Stimulated activated CD4-positive, alpha-beta T cell treated with anti-CD3 and anti-CD28 coated beads, TNF-alpha, amount 100 ng/mL, for 1 hour (primary cell): ENCODE measurements at places on chromosomes 16 and 17.

GRCh38 chr17:19673623-19674022 lies 25.1 kb downstream of the ALDH3A2 start:
- DNase-seq, result no peak

DNA sequence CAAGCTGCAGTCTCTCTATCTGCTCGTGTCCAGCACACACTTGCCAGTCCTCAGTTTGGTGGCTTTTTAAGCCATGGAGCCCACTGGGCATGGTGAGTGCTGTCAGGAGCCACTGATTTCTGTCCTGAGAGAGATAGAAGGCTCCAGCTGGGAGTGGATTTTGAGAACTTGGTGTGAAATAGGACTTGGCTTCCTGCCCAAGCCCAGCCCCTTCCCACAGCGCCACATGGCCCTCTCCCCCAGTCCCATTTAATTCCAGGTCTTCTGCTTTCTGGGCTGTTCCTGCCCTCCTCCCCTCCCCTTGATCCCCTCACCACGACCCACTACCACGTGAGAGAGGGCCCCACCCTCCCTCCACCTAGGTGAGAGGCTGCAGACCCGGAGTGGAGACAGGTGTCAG lies 14.4 kb upstream of the ABCC3 start:
- DNase-seq, result no peak

DNA sequence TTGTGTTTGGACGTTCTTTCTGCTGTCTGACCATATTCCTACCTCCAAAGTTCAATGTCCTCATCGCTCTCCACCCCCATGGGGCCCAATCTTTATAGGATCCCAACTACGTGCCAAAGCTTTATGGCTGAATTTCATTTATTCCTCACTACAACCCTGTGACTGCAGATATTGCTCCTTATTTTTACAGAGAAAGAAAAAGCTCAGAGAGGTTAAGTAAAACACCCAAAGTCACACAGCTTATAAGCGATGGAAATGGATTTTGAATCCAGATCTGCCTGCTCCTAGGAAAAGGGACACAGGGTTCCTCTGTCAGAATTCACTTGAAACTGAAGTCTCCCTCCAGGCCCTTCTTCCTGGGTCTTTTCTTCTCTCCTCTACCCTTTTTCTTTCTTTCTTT lies 9.3 kb downstream of the NGFR start:
- no peak for DNase-seq

DNA sequence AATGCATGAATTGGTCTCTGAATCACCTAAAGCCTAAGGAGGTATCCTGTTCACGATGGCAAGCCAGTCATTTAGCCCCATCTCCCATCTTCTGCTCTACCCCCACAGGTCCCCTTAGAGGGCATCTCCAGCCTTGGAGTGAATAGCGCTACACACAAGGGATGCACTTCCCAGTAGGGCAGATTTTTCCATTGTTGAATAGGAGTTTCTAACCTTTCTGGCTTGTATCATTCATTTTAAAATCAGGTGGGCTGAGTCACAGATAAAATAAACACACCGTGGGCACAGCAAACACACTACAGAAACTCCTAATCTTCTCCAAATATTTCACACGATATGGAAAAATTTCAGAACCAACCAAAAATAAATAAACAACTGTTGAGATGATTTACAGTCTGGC lies 201.2 kb upstream of the NOG start:
- no peak for DNase-seq

DNA sequence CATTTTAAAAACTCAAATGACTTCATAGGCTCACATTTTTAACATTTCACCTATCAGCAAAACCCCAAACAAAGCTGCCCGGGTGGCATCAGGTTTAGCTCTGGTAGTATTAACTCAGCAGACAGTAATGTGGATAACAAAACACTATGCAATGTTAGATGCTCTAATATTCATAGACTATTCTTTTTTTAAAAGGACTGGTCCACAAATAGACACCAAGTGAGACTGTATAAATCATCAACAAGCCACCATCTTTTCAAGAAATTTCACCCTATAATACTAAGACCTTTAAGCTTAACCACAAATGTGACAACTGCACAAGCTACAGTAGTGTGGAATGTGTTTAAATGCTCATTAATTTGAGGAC lies 20.2 kb downstream of the SNN start:
- no peak for DNase-seq

- no peak for DNase-seq
Observed at GRCh38 chr16:24822542-24822941, 23.2 kb upstream of the SLC5A11 start.

GRCh38 chr17:59418732-59419166 lies 87.3 kb downstream of the YPEL2 start:
- DNase-seq, result no peak

GRCh38 chr16:4322121-4323052 lies 6.5 kb downstream of the GLIS2 start:
- no peak for DNase-seq

DNA sequence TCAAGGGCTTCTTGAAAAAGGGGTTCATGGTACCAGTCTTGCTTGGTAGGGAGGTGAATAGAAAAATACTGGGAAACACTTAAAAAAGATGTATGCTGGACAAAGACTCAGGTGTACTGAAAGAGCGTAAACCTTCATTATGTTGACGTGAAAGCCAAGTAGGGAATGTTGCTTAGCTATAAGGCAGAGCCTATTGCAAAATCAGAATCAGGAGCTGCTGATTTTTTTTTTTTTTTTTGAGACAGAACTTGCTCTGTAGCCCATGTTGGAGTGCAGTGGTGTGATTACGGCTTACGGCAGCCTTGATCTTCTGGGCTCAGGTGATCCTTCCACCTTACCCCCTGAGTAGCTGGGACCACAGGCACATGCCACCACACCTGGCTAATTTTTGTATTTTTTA lies 3.9 kb downstream of the TMEM94 start:
- DNase-seq, result no peak

- DNase-seq, result no peak
Observed at GRCh38 chr16:66020046-66020445, 346.4 kb upstream of the CDH5 start.

- peak; percentile 84 for DNase-seq
Observed at GRCh38 chr17:63774141-63774968, at the start of gene DDX42. TSS of gene DDX42 (plus strand) at chr17:63774170. CDS start at chr17:63787050, 12,880 bp downstream.

DNA sequence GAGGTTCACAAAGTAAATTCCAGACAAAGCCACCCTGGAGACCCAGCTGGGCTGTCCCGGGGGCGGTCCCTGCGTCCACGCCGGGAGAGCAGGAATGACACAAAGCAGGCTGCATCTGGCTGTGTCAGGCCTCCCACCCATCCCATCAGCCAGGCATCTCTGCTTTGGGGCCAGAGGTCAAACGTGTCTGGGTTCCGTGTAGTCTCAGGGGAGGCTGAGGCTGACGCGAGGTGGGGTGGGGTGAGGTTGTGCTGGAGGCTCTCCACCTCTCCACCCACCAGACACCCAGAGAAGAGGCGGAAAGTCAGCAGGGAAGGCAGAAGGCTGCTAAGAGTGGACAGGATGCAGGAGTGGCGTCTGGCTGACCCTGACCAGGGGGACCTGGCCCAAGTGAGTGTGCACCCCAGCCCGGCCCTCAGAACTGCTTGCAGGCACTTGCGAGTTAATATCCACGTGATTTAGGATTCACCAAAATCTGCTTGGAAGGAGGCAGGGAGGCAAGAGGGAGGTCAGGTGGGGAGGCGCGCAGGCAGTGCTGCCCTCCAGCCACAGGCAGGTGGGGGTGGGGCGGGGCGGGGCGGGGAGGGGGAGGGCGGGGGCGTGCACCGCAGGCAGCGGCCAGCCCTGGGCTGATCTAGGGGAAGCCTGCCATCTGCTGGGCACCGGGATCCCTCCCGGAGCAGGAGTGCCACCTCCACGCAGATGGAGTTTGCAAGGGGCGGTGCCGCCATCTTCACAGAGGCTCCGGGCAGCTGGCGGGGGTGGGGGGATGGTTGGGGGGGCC lies 44.3 kb downstream of the TBC1D16 start:
- peak; percentile 60 for DNase-seq

GRCh38 chr16:7182510-7183109 lies 150.0 kb upstream of the RBFOX1 start:
- DNase-seq, result no peak

- DNase-seq, result no peak
Observed at GRCh38 chr16:81527477-81528178, 83.0 kb downstream of the CMIP start.
